ENCODE measurements at places on chromosomes 12 and 14. TPM values are rescaled to one million over a fixed set of nuclear protein-coding genes. Genes with fewer than 3 reads are reported as not detected.

GALNT6 gene
- 0.60 TPM for total RNA-seq

AMN gene
- total RNA-seq: not detected

PTCSC3 gene
- not detected for total RNA-seq

GLIPR1L1 gene
- not detected for total RNA-seq

RAB5B gene
- total RNA-seq: 111 TPM

LIN7A gene
- total RNA-seq: 11.9 TPM

DNA sequence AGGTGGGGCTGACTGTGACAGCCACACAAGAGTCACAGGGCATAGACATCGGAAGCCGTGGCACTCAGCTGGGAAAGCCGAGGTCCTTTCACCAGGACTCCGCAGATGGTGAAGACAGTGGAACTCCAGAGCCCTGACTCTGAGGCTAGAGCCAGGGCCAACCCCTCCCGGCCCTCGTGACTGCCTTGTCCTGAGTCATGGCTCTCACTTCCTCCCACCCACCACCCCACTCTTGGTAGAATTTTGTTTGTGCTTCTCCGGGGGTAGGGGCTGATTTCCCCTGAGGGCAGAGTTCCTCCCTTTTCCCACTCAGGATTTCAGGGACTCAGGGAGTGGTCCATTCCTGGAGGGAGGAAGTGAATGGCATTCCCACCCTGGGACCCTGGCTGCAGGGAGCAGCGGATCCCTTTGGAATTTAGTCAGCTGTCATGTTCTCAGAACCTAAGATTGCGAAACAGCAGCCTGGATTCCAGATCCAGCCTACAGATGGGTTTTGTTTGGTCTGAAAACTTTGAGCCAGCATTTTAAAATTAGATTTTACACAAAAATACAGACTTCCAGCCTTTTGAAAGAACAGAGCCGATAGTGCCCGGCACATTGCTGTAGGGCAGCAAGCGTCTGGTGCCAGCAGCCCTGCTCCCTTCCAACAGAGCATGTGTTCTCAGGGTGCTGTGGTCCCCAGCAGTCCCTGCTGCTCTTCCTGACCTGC lies 50.7 kb downstream of the TPCN1 start:
- DNase-seq: peak; percentile 85

GRCh38 chr12:12398026-12398859 lies 41.4 kb downstream of the BORCS5 start:
- DNase-seq: peak; percentile 45

GRCh38 chr14:69048456-69048855 lies 69.4 kb upstream of the ACTN1 start:
- no peak for DNase-seq

DNA sequence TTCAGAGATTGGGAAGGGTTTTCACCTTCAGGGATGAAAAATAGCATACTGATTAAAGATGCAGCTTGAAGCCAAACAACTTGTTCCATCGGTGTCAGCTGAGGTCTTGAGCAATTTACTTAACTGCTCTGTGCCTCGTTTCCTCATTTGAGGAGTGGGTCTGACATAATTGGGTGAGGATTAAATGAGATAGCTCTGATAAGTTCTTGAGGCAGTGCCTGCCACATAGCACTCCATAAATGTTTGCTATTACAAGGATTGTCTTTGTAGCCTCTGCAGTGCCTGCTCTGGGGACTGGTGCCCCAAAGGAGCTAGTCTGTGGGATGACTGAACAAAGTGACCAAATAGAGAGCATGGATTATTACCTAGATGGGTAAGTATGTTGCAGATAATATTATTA lies 50.6 kb downstream of the ATP23 start:
- no peak for DNase-seq

DNA sequence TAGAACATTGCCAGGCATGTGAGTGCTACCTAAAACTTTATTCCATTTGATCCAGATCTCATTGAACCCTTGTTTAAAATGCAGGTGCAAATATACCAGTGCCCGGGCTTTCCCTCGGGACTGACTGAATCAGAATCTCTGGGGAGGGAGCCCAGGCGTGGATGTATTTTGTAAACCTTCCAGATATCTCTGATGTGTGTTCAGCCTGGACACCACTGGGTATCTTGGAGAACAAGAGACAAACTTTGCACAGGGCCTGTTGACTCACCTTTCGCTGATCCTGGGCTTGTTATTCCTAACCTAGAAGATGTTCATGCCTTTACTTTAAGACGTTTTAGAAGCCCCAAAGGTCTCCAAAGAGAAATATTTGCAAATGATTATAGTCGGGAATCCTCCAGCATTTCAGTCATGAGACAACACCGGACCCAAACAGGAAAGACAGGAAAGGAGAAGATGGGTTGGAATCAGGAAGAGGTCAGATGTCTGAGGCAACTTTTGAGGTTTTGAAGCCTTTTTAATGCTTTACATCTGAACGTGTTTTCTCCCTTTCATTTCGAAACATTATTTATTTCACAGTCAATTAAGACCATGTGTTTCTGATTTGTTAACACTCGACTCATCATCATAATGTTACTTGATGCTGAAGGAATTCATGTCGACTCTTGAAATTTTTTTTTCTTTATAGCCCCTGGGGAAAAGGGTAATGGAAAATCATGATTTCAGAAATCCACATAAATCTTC lies 118.6 kb downstream of the PLXNC1 start:
- DNase-seq: no peak

GRCh38 chr12:116116650-116117424 lies 160.7 kb downstream of the MED13L start:
- DNase-seq: no peak

DNA sequence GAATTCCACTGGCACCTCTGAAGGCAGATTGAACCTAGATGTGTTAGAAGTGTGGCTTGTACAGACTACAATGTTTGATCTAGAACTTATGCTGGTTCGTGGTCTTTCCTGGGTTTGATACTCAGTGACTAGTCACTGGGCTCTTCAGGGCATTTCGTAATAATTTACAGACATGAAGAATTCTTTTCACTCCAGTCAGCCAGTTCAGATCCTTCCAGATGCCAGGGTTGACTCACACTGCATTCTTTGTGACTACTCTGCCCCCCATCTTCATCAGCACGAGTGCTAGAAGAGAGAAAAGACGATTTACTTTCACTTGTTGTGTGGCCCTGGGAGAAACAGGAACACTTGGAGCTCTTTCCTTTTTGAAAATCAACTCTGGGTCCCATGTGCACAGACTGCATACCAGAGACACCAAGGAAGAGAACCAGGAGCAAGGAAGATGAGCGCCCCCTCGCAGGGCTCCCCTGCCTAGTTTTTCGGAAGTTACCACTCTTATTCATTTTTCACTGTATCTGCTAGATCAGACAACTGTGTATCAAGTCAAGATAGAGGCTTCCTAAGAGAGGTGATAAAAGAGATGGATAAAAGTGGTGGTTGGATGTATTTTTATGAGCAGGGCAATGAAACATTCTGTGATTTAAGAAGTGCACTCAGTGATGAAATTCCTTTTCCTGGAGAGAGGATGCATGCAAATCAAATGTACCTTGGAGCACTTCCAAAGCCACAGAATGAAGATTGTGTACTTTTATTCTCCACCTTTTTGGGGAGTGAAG lies 33.5 kb upstream of the EVL start:
- no peak for DNase-seq

- DNase-seq: no peak
Measured at GRCh38 chr12:89154743-89155499, 197.4 kb downstream of the DUSP6 start.

GRCh38 chr12:98594050-98594835 lies 757 bp downstream of the SLC25A3 start:
- DNase-seq: peak; percentile 41

DNA sequence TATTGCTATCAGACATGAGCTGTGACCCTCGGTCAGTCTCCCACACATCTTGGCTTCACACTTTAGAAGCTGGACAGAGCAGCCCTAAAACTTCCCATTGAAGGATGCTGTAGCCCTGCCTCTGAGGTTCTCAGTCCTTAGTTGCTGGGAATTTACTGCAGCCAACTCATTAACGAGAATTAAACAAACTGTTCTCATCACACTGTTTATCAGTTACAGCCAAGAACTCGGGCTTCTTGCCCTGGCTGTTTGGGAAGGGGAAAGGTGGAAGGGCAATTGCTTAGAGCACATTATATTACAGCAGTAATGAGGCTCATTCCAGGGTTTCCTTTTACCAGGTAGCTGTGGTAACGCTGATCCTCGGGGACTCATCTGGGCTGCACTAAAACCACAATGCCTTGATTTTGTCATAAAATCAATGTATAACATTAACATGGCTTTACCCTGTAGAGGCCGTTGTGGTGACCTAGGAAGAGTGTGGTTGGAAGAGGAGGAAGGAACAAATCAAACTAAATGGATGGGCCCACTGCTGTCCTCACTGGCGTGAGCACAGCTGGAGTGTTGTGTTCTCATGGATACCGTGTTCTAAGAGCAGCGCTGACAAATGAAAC lies 87.1 kb downstream of the GPR135 start:
- no peak for DNase-seq

GRCh38 chr14:73773441-73774240 lies 59.5 kb upstream of the PNMA1 start:
- no peak for DNase-seq

GRCh38 chr12:112878488-112878887 lies 28.3 kb upstream of the OAS1 start:
- no peak for DNase-seq

DNA sequence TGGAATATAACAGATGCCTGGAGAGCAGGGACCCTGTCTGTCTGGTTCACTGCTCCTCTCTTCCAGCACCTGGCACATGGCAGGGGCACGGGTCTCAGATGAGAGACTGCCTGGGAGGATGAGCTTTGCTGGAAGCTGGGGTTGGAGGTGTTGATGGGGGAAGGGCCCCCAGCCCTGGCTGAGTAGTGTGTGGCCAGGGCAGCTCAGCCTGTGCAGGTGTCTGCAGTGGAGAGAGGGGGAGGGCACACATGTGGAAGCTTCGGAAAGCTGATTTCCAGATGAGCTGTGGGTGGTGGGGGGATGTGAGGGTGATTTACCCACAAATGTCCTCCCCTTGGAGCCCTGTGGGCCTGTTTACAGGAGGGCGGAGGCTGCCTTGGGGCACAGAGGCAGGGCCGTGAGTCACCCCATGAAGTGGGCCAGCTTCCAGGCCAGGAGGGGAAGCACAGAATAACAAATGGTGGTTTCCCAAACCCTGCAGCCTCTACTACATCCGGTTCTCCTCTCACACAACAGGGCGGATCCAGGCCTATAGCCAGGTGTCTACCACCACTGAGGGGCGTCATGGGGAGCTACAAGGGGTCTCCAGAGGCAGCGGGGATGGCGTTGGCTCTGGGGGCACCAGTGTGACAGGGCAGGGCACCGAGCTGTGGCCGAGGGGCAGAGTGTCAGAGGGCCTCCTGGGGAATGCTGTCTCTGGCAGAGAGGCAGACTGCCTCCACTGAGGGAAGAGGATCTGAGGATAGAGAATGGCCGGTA lies 11.0 kb downstream of the KRT7 start:
- peak; percentile 51 for DNase-seq

DNA sequence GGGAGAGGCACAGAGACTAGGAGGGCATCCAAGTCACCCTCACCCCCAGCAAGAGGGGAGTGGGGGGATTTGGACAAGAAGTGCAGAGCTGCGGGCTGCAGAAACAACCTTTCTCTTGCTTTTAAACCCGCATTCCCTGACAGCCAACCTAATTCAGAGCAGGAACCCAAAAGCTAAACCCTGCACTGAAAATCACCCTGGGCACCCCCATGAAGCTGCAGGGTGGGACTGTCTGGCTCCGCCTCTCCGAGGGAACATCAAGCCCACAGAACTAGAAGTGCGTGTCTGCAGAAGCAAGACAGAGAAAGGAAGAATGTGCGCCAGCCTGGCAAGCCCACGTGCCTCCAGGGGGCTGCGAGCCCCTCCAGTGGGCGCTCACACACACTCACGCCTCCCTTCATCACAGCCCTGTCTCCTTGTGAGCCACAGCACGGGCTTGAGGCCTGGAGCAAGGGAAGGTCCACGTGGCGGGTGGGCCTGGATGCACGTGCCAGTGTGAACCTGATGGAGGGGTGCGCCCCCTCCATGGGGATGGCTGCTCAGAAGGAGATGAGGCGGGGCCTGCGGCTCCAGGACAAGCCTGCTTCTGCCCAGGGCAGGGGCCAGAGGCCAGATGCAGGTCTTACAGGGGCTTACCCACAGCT lies 27.8 kb upstream of the PNMA1 start:
- no peak for DNase-seq

GRCh38 chr12:51160814-51161459 lies 12.0 kb downstream of the TFCP2 start:
- DNase-seq: no peak

DNA sequence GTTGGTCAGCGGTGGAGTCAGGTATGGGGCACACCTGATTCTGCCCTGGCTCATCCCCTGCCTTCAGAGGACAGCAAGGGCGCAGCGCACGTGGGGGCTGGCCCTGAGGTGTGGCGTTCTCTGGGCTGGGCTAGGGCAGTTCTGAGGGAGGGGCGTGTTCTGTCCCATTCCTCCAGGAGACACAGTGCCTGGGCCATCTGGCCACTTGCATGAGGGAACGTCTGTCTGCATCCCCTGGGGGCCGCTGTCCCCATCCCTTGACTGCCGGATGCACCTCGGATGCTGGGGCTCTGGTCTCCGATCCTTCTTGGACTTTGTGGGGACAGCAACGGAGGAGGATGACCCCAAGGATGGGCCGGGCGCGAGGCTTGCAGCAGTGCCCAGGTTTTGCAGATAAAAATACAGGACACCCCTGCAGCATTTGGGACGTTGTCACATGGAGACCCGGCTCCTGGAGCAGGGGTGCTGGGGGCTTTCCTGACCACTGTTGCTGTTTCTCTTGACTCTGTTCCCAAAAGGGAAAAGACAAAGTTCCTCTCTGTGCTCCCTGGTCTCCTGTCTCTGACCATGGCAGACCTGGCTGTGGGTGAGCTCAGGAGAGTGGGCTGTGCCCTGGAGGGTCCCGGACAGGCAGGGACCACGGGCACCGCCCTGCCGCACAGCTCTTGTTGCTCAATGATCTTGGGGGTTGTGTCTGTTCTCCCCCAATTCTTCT lies 6.9 kb downstream of the MTA1 start:
- no peak for DNase-seq

- DNase-seq: no peak
Measured at GRCh38 chr12:12267742-12268200, 927 bp upstream of the LRP6 start.

Data from left ventricle myocardium inferior (tissue), 1 donor.